T-helper 2 cell (primary cell): ENCODE measurements at places on chromosomes 1 and 21.

DNA sequence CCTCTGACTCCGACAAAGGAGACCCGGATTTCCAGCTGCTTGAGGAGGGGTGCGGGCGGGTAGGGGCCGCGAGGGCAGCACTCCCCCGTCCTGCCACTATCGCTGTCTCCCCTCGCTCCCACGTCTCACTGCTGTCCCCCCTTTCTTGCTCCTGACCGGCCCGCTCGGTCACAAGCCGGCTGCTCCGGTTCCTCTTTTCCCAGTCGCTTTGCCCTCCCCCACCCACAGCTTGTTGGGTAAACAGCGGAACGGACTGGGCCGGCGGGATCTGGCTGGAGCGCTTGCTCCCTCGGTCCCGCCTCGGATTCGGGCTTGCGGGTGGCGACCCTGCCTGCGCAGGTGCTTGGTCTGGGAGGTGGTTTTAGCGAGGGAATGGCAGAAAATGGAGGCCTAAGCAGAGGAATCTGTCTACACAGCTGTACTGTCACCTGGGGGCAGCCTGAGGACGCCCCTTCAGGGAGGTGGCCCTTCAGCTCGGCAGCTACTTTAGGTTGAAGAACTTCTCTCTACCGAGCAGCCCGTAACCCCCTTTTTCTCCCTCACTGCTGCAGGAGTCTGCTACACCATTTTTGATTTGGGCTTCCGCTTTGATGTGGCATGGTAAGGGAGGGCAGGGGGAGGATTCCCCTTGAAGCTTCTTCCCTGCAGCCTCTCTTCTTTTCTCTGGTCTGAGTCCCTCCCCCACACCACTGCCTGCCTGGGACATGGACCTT is 645 bp downstream of the ATP6V0B start:
- no peak for DNase-seq

- no peak for DNase-seq
These were observed 70.6 kb upstream of the CHRM3 start for GRCh38 chr1:239315631-239316217.

- no peak for DNase-seq
These were observed 45.8 kb downstream of the MIGA1 start for GRCh38 chr1:77825131-77825709.

GRCh38 chr21:31345136-31345535 is 1.1 kb upstream of the TIAM1 start:
- no peak for DNase-seq

DNA sequence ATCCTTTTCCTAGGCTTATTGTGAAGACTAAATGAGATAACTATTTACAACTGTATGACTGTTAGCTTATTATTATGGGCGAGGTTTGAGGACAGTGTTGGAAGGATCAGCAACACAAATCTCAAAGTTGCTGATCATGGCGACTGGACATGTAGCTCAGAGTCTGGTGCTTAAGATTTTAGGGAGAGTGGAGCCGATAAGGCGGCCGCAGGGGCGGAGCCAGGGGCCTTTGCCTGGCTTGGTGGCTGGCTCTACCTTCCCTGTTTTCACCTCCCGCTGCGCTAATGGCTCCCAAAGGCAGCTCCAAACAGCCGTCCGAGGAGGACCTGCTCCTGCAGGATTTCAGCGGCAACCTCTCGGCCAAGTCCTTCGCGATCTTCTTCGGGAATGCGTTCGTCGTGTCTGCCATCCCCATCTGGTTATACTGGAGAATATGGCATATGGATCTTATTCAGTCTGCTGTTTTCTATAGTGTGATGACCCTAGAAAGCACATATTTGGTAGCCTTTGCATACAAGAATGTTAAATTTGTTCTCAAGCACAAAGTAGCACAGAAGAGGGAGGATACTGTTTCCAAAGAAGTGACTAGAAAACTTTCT is 45.5 kb downstream of the GIPC2 start:
- no peak for DNase-seq

DNA sequence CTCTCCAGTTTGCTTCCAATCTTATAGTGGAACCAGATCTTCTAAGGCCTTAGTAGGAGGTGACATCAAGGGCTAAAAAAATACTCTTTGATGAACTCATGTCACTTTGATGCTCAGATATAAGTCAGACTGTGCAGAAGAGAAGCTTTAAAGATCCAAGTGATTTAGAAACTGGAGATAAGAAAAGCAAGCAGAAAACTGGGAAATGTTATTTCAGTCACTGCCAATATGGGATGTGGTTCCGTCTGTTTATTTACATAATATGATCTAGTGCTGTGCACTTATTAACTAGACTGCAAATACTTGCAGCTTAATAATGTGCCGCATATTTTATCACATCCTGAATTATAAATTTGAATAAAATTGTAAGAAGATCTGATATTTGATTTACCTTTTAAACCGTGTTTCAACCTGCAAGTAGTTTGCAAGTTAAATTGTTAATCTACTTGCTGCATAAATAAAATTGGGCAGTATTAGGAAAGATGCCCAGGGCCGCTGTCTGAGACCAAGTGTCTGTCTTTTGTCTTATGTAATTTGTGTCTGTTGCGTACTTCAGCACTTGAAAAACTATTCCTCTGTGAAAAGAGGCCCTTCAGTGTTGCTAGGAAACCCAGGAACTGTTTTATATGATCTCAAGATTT is 29.6 kb downstream of the CXADR start:
- no peak for DNase-seq

GRCh38 chr1:169048043-169048442 is 58.4 kb upstream of the ATP1B1 start:
- DNase-seq, result no peak

GRCh38 chr1:58062635-58063034 is 483.9 kb downstream of the OMA1 start:
- no peak for DNase-seq

- DNase-seq, result no peak
These were observed 534.9 kb upstream of the USP24 start for GRCh38 chr1:55749975-55750627.

DNA sequence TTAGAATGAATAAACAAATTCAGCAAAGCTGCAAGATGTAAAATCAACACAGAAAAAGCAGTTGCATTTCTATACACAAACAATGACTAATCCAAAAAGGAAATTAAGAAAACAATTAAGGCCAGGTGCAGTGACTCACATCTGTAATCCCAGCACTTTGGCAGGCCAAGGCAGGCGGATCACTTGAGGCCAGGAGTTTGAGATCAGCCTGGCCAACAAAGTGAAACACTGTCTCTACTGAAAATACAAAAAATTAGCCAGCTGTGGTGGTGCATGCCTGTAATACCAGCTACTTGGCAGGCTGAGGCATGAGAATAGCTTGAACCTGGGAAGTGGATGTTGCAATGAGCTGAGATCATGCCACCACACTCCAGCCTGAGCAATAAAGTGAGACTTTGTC is 22.3 kb downstream of the THEM4 start:
- no peak for DNase-seq

DNA sequence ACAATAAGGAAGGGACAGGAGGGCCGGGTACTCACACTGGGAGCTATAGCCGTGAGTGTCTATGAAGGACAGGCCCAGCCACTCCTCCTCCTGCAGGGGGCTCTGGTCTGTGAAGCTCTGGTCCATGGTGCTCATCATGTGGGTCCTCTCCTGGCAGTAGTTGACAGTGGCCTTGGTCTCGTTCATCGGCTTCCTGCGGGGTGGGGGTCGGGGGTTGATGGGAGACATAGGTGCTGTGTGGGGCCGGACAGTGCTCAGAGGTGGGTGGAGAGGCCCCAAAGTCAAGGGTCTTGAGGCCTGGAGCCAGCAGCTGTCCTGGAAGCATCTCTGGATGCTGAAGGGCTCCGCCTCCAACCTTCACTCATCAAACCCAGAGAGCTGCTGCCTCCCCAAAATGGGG is 260.4 kb downstream of the PTPRU start:
- no peak for DNase-seq

DNA sequence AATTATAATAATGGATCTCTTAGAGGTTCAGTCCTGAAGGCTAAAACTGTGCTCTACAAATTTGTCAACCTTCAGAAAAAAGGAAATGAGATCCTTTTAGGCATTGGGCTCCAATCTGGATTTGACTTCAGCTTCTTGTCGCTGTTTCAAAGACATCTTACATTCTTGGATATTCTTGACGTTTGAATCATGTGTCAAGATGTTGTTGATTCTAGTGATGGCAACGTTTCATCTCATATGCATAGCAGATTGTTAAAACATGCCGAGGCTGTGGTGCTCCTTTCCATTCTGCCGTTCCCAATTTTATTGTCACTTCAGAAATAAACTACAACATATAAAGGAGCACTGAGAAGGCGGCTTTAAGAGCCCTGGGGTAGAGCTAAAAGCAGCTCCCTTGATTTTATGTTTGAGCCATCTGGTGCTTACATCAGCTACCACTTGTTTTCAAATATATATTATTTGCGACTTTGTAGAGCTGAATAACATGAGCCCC is 467.6 kb upstream of the ZRANB2 start:
- DNase-seq, result no peak

GRCh38 chr1:18913065-18913835 is 10.9 kb upstream of the ALDH4A1 start:
- DNase-seq, result peak; percentile 67

DNA sequence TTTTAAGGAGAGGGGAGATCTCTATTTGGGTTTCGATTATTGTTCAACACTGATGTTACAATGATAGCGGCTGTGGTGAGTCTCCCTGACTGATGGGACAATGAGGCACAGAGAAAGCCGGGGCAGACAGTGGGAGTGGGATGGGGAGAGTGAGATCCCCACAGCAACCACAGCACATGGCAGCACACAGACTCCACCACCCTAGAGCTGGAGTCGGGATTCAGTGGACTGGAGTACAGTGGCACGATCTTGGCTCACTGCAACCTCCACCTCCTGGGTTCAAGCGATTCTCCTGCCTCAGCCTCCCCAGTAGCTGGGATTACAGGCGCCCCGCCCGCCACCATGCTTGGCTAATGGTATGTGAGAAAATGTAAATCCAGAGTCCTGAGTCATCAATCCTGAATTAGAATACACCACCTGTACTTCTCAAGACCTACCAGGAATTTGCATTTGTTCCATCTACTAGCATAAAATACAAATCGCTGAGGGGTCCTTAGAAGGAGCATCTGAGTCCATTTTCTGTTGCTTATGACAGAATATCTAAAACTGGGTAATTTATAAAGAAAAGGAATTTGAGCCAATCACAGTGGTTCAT is 125.8 kb downstream of the TOMM20 start:
- no peak for DNase-seq

GRCh38 chr1:199452627-199453026 is 574.9 kb upstream of the NR5A2 start:
- no peak for DNase-seq

DNA sequence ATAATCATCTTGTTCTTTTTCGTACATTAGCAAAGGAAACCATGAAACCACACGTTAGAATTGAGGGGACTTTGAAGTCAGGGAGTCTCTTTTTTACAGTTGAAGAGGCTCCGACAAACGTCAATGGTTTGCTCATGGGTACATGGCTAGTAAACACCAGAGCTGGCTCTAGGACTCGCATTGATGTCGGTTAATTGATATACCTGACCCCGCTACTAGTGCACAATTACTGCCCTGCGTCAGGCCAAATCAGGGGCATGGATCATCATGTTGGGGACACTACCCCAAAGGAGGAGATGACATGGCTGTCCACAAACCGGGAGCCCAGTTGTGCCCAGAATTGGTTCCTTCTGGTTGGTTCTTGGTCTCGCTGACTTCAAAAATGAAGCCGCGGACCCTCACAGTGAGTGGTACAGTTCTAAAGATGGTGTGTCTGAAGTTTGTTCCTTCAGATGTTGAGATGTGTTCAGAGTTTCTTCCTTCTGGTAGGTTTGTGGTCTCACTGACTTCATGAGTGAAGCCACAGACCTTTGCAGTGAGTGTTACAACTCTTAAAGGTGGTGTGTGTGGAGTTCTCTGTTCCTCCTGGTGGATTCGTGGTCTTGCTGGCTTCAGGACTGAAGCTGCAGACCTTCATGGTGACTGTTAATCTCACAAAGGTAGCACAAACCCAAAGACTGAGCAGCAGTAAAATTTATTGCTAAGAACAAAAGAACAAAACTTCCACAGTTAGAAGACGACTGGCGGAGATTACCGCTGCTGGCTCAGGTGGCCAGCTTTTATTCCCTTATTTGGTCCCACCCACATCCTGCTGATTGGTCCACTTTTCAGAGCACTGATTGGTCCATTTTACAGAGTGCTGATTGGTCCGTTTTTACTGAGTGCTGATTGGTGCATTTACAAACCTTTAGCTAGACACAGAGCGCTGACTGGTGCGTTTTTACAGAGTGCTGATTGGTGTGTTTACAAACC is 126.9 kb upstream of the ERRFI1 start:
- no peak for DNase-seq

DNA sequence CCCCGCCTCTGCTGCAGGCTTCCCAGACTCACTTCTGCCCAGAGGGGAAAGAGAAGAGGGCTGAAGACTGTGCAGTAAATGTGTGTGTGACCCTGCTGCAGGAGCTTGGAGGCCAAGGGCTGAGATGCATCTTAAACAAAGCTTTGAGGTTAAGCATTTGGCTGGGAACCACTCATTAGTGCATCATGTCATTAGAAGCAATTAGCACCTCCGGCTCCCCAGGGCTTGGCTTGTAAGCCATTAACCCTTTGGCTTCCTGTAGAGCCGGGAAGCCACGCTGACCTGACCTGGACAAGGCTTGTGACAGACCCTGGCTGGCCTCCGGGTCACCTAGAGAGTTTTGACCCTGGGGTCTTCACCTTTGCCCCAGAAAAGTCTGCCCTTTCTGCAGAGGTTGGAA is 77.0 kb downstream of the CSMD2 start:
- no peak for DNase-seq

DNA sequence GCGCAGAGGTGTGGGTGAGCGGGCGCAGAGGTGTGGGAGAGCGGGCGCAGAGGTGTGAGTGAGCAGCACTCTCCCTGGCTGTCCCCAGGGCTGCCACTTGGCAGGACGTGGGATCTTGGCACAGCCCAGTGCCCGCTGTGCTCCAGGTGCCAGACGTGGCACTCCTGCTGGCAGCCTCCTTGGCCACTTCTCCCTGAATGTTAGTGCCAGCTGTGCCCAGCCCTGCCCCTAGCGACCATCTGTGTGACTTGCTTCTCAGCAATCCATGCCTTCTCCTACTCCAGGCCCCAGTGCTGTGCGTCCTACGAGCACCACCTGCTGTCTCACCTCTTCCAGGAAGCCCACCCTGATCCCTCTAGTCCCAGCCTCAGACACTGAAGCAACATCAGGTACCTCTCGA is 30.5 kb downstream of the KRTAP10-1 start:
- DNase-seq, result no peak

DNA sequence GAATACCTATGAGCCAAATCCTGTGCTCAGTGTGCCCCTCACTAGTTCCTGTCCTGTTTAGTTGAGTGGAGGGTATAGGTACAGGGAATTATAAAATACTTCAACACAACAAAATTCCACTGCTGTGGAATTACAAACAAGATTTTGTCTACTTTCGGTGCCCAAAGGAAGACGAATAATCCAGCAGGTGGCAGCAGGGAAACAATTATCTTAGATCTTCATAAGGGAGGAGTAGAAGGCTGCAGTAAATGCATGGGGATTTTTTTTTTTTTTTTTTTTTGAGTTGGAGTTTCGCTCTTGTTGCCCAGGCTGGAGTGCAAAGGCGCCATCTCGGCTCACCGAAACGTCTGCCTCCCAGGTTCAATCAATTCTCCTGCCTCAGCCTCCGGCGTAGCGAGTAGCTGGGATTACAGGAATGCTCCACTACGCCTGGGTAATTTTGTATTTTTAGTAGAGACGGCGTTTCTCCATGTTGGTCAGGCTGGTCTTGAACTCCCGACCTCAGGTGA is 2.0 kb upstream of the PIP5K1A start:
- DNase-seq, result peak; percentile 14

GRCh38 chr1:96238426-96238825 is 483.2 kb upstream of the PTBP2 start:
- DNase-seq, result no peak

GRCh38 chr1:151934048-151934493 is 24.8 kb upstream of the THEM4 start:
- peak; percentile 46 for DNase-seq

GRCh38 chr21:34268493-34268892 is 95.3 kb upstream of the KCNE2 start:
- no peak for DNase-seq
